ENCODE measurements at places on chromosomes 3 and 15.

DNA sequence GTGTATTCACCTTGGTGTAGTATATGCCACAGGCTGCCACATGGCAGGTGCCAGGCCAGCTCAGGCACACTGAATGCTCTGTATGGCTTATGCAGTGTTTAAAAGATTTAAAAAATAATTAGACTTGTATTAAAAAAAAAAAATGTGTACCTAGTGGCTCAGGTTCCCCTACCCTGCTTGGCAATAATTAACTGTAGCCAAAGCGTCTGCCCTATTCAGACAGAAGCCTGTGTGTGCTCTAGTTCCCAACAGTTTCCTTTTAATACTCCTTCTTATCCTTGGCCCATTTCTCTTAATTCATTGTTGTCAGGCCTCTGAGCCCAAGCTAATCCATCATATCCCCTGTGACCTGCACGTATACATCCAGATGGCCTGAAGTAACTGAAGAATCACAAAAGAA, 752.2 kb upstream of the CFAP20DC start:
- DNase-seq: no peak

GRCh38 chr3:131324923-131325322, 56.7 kb upstream of the NUDT16 start:
- no peak for DNase-seq

DNA sequence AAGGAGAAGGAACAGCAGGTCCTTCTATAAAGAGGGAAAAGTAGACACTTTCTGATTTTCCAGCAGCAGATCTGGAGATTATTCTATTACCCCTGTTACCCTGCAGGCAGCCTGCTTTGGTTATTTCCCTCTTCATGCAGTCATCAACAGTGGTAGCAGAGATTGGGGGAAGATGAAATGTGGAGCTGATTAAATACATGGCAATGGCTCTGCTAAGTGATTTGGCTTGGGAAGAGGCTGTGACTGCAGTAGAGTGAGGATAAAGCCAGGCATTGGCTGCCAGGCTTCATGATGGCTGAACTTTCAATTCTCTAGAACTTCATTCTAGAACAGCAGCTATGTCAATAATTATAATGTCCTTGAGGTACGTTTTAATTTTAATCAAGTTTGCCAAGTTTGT, 29.1 kb downstream of the PTX3 start:
- no peak for DNase-seq

- no peak for DNase-seq
Observed at GRCh38 chr15:78120523-78120922, 10.7 kb downstream of the CIB2 start.

DNA sequence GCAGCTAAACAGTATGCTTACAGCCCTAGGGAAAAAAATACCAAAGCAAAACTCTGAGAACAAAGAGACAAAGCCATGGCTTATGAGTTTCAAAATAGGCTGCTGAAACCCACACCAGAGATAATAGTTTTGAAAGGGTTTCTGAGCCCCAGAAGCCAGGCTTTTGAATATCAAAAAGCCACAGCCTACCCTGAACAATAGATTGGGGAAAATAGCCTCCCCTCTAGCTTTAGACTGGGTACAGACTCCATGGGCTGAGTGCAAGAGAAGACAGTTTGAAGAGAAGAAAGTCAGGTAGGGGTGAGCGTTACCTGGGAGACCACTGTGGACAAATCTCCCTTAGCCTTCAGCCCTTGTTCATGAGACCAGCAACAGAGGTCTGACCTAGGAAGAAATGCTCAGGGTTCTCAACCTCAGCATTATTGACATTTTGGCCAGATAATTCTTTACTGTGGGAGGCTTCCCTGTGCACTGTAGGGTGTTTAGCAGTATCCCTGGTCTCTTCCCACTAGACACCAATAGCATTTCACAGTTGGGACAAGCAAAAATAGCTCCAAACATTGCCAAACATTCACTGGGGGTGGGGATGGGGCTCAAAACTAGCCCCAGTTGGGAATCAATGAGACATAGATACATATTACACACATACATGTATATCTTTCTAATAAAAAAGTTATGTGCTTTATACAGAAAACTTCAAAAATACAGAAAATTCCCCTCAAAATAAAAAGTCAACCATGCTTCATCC, 11.6 kb upstream of the TAFA4 start:
- no peak for DNase-seq

GRCh38 chr3:8576841-8577571, 67.6 kb downstream of the SSUH2 start:
- no peak for DNase-seq

- DNase-seq: no peak
Observed at GRCh38 chr15:72197460-72198355, at the start of gene GRAMD2A. Gene GRAMD2A (minus strand): TSS chr15:72197787.

DNA sequence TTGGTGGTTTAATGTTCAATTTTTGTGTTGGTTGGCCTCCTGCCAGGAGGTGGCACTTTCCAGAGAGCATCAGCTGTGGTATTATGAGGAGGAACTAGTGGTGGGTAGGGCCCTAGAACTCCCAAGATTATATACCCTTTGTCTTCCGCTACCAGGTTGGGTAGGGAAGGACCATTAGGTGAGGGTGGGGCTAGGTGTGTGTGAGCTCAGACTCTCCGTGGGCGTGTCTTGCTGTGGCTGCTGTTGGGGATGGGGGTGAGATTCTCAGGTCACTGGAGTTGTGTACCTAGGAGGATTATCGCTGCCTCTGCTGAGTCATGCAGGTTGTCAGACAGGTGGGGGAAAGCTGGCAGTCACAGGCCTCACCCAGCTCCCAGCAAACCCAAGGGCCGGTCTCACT, 187.1 kb downstream of the DPH6 start:
- DNase-seq: no peak

DNA sequence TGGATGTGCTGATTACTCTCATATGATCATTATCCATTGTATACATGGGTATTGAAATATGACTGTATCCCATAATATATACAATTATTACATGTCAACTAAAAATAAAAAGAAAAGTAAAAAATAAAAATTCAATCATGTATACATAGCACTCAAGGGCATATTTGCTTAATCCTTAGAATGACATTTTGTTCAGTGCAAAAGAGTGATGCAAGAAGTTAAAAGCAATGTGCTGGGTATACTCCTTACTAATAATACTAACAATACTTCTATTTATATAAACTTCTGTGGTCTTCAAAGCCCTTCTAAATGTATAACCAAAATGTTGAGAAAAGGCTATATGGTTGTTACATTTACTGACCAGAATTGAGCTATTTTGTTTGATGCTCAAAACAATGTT, 23.2 kb upstream of the TM4SF1 start:
- DNase-seq: no peak

GRCh38 chr3:130925628-130926027, 31.7 kb downstream of the ATP2C1 start:
- no peak for DNase-seq

- DNase-seq: no peak
Observed at GRCh38 chr3:58206406-58207011, 4.3 kb downstream of the DNASE1L3 start.

- no peak for DNase-seq
Observed at GRCh38 chr3:20043396-20043795, 3.1 kb downstream of the KAT2B start.

DNA sequence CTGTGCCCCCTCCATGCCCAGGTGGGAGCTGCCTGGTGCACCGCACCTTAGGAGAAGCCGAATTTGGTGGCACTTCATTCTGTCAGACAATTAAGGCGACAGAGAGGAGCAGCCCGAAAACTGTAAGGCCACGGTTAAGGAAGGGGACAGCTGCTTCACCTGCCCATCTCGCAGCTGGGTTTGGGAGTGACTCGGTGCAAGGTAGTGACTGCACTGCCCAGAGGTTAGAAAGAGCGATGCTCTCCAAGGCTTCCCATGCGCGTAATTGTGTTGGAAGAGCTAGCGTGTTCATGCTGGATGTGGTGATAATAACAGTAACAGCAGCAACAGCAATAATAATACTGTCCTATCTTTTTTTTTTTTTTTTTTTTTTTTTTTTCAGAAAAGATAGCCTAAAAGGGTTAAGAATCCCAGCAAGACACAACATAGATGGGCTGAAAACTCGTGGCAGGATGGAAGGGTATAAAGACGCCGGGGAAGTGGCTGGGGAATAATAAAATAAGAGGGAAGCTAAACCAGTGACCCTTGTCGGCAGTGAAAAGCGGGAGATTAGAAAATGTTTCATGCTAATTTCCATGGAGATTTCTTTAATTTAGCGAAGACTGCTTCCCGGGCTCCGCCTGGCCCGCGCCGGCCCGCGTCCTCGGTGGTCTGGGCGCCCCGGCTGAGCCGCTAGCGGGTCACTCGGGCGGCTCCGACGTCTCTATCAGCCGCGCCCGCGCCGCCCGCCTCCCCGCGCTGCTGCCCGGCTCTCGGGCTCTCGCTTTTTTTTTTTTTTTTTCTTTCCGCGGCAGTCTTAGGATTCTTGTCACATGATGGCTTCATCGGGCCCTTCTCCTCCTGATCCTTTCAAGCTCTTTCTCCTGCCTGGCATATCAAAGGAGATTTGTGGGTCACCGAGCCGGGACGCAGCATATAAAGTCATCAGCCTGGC, 617.1 kb downstream of the NR2F2 start:
- DNase-seq: no peak

DNA sequence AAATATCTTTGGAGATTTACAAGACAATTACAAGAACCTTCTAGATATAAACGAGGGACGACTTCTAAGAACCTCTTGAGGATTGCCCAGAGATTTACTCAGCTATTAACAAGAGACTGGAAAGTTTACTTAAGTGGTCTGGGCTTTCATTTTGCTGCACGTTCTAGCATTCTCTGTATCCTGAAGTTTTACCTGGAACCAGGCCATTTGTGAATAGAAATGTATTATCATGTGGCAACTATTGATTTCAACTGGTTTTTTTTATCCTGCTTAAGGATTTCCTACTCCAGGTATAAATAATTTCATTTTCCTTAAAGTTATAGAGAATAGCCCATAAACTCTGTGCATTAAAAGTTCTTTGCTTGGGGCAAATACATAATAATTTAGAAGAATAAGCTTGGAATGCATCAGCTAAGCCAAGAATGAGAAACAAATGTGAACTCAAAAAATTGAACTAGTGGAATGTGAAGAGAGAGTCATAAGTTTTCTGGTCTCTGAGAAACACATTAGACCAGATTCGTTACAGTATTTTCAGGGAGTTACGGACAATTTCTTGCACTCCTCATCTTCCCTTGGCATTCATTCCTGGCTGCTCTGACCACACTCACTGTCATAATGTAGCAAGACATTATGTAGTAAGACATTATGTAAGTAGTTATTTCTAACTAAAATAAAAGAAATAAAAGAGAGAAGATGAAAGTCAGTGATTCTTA, 1.3 kb downstream of the AQP9 start:
- no peak for DNase-seq

GRCh38 chr15:88218557-88219221, 37.9 kb downstream of the NTRK3 start:
- DNase-seq: peak; percentile 96

- no peak for DNase-seq
Observed at GRCh38 chr3:86867982-86868381, 123.0 kb downstream of the VGLL3 start.

- DNase-seq: peak; percentile 11
Observed at GRCh38 chr3:181210275-181210674, 220.7 kb upstream of the DNAJC19 start.

GRCh38 chr3:196141052-196141865, 59.4 kb upstream of the TFRC start:
- DNase-seq: no peak

GRCh38 chr3:140004271-140004670, 69.3 kb downstream of the CLSTN2 start:
- DNase-seq: no peak

DNA sequence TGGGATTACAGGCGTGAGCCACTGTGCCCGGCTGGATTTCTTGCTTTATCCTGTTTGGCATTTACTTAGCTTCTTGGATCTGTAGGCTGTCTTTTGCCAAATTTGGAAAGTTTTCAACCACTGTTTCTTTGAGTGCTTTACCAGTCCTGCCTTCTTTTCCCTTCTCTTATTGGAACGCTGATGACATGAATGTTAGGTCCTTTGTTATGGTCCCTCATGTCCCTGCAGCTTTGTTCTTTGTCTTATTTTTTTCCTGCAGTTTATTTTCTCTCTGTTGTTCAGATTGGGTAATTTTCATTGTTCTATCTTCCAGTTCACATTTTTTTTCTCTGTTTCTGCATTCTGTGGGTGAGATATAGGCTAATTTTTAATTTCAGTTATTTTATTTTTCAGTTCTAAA, 25.0 kb downstream of the SH3GL3 start:
- DNase-seq: no peak

DNA sequence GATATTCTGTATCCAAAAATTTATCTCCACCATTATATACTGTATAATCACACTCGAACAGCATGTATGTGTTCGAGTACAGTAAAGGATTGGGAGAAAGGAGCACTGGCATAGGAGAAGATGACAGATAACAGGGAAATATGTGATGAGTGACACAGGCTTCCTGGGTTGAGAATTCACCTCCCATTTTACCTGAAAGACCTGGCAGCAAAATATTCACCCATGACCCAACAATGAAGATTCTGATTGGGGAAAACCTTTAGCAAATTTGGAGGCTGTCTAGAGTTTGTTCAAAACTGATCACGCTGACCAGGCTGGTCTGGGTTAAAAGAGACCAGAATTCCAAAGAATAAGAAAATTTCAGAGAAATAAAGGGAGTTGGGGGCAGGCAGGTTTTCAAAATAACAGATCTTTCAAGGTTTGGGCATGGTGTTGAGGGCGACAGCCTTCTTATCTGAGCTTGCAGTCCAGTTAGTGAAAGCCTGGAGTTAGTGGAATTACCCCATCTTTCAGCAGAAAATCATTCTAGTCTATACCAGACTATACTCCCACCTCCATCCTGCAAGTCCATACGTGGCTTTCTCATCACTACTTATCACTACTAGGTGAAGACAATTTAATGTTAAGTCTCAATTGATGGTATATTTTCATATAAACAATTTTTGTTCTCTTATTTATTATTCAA, 42.8 kb upstream of the RSL24D1 start:
- no peak for DNase-seq

DNA sequence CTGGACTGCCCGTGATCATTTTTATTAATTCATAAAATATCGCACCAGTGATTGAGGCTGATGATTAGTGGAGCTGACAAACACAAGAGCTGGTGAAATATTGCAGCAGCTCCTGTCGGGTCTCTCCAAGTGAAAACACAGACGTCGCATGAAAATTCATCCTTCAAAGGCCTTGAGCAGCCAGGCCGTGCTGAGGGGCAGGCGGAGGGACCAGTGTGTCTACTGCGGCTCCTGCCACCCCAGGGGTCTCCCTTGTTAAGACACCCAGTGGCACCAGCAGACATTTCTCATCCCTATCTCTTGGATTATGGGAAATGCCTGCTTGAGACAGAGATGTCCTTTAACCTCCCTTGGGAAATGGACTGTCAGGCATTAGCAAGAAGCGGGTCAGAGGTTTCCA, 289.4 kb upstream of the TLE3 start:
- no peak for DNase-seq

GRCh38 chr15:92666780-92667179, 11.2 kb upstream of the FAM174B start:
- DNase-seq: no peak

DNA sequence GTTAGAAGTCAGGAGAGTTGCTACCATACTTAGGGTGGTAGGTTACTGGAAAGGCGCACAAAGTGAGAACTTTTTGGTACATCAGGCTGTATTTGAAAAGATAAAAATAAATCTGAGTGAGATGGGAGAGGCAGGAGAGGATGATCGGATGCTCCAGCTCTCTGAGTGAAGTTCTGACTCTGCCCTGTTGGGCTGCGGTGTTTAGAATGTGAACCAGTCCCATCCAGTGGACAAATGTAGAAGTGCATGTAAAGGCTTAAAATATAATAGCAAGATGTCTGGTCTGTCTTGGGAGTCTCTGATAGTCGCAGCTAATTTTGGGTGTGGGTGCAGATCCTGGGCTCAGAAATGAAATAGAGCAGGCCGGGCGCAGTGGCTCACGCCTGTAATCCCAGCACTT, 30.4 kb downstream of the ACKR2 start:
- DNase-seq: peak; percentile 78

GRCh38 chr3:63918321-63918720, 6.1 kb upstream of the SCAANT1 start:
- no peak for DNase-seq

All from cerebellar cortex (tissue), 1 donor.